ENCODE measurements at places on chromosomes 16 and 17.

DNA sequence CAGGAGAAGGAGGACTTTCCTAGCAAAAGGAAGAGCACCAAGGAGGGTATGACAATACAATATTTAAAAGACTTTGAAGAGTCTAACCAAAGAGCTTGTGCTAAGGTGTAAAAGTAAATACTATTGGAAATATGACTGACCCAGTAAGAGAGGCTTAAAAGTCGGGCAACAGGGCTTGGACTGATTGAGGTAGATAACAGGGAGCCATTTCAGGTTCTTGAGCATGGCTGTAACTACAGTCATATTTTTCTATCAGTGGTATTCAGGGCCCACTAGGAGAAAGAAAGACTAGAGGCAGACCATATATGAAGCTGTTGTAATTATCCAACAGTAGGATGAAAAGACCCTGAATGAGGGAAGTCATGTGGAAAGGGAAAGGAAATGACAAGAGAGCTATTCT, 62.3 kb downstream of the SMURF2 start:
- DNase-seq = no peak

- no peak for DNase-seq
Observed at GRCh38 chr17:68298601-68299000, 7.3 kb downstream of the ARSG start.

- no peak for DNase-seq
Observed at GRCh38 chr17:62625870-62626200, 1.6 kb upstream of the MRC2 start.

DNA sequence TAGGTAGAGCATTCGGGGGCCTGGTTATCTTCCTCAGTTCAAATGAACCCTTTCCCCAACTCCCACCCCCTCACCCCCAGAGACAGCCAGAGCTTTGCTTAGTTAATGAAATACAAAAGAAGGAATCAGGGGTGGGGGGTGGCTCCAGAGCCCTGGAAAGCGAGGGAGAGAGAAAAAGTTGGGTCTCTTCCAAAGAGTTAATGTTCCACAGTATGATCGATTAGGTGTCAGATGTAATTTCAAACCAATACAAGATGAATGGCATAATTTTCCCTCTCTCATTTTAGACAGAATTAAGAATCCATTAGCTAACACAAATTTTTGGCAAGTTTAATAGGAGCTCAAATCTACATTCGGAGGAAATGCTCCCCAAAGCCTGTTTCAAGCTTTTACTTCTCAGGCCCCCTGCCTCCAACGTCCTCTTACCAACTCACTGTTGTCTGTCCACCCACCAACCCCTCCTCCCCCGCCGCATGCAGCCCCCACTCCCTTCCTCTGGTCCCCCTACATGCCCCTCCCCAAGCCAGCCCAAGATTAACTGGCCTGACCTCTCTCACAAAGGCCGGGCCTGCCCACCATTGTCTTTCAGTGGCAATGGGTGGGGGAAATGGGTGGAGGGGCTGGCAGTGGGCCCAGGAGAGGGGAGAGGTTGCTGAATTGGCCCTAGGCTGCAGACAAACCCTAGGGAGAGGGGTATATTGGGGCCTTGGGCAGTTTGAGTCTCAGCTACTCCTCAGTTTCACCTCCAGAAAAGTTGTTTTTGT, 28.2 kb downstream of the NEUROD2 start:
- DNase-seq = no peak

GRCh38 chr16:28569021-28569420, 15.3 kb downstream of the SGF29 start:
- DNase-seq = no peak

DNA sequence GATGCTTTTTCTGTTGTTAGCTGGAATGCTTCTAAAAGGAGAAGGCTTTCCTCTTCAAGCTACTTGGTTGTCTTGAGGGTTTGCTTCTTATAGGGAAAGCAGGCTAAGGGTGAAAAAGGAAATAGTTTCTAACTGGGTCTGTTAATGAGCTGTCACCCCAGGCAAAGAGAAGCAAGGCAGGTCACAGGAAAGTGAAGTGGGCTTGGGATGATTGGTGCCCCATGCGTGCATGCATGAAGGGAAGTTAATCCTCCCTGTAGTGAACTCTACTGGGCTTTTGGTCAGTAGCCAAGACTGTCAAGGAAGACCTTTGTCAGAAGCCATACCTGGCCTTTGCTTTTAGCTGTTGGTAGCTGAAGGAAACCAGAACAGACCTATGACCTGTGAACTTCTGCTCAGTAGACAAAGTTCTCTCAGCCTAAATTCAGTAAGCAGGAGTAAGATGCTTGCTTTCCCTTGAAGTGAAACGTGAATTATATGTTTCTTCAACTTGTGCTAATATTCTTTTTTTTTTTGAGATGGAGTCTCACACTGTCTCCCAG, 16.5 kb downstream of the TENT4B start:
- DNase-seq = no peak

- no peak for DNase-seq
Observed at GRCh38 chr16:16197966-16198365, 25.3 kb downstream of the ABCC6 start.

DNA sequence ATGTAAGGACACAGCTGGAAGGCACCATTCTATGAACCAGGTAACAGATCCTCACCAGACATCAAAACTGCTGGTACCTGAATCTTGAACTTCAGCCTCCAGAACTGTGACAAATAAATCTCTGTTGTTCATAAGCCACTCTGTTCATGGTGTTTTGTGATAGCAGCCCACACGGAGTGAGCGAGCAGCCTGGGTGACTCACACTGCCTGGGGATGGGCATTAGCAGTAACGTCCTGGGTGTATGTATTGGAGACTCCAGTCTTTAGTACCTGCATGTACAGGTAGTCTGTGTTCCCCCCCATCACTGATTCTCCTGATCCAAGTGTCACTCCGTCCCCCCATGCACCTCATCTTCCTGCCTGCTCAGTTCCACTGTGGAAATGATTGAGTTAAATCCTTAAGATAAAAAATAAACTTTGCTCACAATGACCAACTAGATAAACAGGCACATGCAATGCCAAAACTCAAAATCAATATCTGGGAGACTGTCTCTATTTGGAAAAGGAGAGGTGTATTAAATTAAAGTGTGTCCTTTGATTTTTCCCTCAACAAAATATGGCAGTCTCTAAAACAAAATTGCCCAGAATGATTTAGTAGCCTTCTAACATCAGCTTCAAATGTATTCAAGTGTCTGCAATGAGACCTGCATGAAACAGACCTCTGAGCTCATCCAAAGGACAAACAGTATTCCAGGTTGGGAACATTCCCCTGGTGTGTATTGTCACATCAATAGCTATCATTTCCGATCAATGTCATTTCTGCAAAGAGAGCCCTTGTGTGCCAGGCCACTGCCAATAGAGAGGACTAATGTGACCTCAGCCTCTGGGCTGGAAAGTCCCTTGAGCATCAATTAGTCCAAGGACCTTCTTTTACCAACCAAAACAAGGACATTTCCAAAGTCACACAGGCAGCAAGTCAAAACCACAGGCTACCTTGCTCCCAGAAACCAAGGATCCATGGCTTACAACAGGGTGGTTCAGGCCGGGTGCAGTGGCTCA, 12.2 kb upstream of the VAT1L start:
- DNase-seq = no peak

- no peak for DNase-seq
Observed at GRCh38 chr17:74776990-74777389, 845 bp upstream of the NAT9 start.

DNA sequence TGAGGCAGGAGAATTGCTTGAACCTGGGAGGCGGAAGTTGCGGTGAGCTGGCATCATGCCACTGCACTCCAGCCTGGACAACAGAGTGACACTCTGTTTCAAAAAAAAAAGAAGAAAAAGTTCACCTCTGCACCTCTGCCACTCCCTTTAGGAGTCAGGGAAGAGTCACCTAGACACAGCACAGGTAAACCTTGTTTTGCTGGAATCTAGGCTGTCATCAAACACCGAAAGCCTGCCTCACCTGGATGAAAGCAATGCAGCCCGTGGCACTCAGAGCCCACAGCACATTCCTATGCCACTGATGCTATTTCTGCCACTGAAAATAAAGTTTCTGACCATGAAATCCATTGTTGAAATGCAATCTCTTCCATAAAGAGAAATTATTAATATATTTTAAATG, 22.2 kb downstream of the CFAP52 start:
- DNase-seq = no peak

- no peak for DNase-seq
Observed at GRCh38 chr17:50934672-50935220, 68.6 kb upstream of the TOB1 start.

DNA sequence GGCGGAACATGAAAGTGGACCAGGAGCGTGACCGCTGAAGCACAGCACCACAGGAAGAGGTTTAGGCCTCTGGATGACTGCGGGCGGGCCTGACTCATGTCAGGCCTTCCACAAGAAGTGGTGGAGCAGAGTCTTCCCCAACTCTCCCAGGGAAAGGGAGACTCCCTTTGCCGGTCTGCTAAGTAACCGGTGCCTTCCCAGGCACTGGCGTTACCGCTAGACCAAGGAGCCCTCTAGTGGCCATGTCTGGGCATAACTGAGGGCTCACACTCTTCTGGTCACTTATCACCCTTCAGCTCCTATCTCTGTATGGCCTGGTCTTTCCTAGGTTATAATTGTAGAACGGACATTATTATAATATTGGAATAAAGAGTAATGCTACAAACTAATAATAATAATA, 1931.9 kb downstream of the TP53TG3F start:
- no peak for DNase-seq

DNA sequence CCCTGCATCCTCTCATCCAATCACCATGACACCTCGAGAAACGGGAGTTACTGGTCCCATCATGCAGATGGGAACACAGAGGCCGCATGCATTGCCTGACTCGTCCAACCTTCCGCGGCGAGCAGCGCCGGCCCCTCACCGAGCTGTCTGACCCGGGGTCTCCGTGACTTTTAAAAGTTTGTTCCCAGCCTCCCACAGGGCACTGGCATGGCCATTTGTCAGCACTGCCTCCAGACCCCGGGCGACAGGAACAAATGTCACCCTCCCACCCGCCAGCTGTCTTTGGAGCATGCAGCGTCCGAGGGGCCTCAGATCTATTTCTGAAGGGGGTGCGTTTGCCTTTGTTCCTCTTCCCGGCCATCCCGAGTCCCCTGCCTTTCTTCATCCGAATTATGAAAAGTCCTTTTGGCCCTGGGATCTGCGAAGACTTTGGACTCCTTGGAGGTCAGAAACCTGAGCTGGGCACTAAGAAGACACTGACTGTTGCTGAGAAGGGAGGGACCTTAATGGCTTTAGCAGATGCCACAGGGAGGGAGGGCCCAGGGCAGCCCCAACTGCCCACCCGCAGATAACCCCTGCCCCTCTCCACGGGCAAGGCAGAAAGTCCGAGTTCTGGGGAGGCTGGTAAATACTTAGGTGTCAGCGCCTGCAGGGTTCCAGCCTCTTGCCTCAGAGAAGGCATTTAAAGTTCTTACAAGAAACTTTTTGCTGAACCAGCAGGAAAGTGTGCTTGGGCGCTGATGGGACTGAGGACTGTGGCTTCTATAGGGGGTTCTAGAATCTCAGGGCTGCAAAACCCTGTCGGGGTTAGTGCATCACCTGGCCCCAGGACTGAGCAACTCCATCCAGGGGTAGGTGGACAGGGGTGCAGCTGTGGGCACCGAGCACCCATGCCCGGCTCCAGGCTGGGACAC, 348.1 kb downstream of the FOXL1 start:
- DNase-seq = no peak

DNA sequence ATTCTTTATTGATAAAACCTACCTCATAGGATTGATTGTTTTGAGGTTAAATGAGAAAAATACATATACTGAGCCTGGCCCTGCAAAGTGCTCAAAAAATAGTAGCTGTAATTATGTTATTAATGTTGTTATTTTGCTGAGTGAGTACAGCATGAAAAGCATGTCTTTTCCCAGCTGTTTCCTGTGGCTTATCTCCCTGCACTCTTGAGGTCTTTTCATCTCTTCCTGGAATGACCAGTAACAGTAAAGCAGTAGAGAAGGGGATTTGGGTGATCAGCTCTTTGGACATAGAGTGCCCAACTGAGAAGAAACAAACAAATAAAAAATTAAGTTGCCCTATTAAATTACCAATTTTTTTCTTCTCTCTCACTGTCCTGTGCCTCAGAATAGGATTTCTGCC, 53.7 kb downstream of the NFAT5 start:
- no peak for DNase-seq

DNA sequence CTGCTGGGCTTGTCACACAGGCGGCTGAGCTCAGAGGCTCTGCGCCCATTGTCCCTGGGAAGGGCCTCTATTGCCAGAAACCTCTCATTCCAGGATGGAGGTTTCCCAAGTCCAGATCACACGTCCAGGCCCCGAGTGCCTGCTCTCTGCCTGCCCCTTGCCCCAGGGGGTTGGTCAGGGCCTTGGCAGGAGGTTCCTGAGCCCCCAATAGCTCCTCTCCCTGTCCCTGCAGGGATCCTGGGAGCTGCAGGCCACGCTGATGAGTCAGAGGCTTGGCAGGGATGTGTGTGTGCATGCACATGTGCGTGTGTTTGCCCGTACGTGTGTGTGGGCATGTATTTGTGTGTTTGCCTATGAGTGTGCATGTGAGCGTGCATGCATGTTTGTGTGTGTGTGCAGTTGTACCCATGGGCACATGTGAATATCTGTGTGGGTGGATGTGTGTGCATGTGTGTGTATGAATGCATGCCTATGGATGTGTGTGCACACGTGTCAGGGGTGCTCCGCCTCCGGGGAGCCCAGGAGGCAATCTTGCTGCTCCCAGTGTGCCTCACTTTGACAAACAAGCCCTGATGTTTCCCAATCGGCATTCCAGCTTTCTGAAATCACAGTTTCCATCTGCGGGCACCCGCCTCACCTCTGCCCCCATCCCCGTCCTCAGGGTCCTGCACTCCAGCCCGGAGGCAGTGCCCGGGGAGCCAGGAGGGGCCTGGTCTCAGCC, 98.4 kb upstream of the GSE1 start:
- no peak for DNase-seq

- no peak for DNase-seq
Observed at GRCh38 chr16:24997665-24998064, 17.5 kb downstream of the ARHGAP17 start.

- no peak for DNase-seq
Observed at GRCh38 chr16:450385-450784, 24.9 kb downstream of the RAB11FIP3 start.

GRCh38 chr16:50677351-50677750, 3.8 kb downstream of the SNX20 start:
- DNase-seq = no peak

DNA sequence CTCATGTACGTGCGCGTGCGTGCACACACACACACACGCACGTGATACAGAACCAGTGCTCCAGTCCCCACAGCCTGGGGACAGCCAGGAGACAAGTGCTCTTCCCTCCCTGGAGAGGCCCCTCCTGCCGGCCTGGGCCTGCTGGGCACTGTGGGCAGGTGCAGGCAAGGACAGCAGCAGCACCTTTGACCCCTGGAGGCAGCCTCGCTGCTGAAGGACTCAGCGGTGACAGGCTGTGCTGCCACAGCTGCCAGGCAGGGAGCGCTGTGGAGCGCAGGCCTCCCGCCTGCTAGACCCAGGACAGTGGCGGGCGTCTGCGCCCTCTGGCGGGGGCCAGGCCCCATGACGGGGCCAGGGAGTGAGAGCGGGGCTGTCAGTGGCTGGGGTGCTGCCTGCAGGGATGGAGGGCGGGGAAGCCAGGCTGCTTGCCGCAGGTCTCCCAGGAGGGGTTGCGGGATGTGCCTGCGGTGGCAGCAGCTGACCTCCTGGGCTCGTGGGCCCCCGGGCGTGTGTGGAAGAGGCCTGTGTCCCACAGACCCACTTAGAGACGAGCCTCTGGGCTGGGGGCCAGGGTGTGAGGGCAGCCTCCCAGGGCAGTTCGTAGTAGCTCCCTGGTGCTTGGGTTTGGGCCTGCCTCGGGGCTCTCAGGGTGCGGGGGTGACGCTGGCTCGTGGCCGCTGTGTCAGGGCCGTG, 63.5 kb upstream of the PVALEF start:
- peak; percentile 76 for DNase-seq

GRCh38 chr16:84821179-84821578, 1.4 kb downstream of the CRISPLD2 start:
- DNase-seq = no peak

- no peak for DNase-seq
Observed at GRCh38 chr17:52470553-52470952, 312.0 kb upstream of the CA10 start.
